Stimulated activated memory B cell treated with anti-CD40 and anti-IgM and Interleukin-4, amounts not matched to agents 10 μg/mL and 1 μg/mL and 100 μg/mL, for 72 hours (primary cell): ENCODE measurements at places on chromosomes 7 and 10.

- no peak for ATAC-seq
Observed at GRCh38 chr10:62113680-62114079, 155.0 kb downstream of the RTKN2 start.

- ATAC-seq: peak; percentile 31
Observed at GRCh38 chr10:102413053-102413705, 5.4 kb downstream of the PSD start.

- no peak for ATAC-seq
Observed at GRCh38 chr7:116988363-116988989, 35.2 kb downstream of the ST7 start.

GRCh38 chr7:27184337-27185012 lies 557 bp downstream of the HOXA11 start:
- no peak for ATAC-seq

DNA sequence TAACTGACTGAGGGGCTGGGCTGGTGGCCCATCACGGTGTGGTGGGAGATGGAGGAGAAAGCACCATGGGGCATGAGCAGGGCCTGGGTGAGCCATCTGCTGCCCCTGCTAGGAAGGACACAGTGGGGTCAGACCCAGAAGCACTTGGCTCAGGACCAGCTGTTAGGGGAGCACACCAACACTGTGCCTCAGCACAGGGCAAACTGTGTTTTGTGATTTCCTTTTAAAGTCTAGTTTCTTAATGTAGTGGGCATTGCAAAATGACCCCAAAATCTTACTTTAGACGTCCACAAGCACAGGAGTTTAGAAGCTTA lies 41.2 kb downstream of the NCAPG2 start:
- no peak for ATAC-seq

GRCh38 chr10:30553626-30554439 lies 75.7 kb downstream of the LYZL2 start:
- no peak for ATAC-seq

DNA sequence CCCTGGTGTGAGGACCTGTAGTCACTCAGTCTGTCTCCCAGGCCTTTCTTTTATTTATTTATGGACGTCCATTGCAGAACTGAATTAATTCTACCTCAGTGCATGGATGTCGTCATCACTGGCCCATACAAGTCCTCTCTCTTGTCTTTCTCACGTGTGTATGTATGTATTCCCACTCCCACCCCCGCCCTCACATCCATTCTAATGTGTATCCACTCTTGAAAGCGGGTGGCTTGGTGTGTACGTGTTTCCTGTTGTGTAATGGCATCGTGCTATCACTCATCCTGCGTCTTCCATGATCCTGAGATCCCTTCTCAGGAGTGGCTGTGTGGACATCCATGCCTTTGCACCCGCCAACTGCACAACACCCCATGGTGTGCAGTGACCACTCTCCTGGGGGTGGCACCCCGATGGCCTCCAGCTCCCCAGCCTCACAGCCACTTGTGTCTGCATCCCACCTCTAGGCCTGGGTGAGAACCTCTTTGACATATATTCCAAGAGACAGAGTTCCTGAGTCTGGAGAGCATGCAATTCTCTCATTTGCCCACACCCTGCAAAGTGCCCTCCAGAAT lies 3.0 kb upstream of the AOC1 start:
- ATAC-seq: no peak

- ATAC-seq: no peak
Observed at GRCh38 chr7:77188731-77189437, 10.7 kb downstream of the FGL2 start.

- no peak for ATAC-seq
Observed at GRCh38 chr7:86969865-86970264, 89.6 kb downstream of the ELAPOR2 start.

GRCh38 chr7:36198854-36199266 lies 45.8 kb downstream of the EEPD1 start:
- ATAC-seq: peak; percentile 37

DNA sequence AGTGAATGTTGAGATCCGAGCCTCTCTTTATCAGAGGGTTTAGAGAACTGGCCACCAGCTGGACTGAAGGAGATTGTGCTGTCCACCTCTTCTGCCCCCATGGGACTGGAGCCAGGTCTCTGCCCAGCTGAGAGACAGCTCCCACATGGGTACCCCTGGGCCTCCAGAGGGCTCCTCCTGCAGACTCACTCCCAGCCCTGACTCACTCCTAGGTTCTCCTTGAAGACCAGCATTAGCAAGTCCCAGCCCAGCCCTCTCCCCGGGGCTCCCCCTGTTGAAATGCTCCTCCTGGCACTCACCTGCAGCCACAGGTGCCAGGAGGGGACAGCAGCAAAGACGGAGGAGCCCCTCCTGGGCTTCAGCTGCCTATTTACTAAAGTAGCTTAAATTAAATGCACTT lies 126.9 kb downstream of the CXCL12 start:
- ATAC-seq: no peak

GRCh38 chr10:94198324-94198723 lies 164.4 kb downstream of the NOC3L start:
- no peak for ATAC-seq

DNA sequence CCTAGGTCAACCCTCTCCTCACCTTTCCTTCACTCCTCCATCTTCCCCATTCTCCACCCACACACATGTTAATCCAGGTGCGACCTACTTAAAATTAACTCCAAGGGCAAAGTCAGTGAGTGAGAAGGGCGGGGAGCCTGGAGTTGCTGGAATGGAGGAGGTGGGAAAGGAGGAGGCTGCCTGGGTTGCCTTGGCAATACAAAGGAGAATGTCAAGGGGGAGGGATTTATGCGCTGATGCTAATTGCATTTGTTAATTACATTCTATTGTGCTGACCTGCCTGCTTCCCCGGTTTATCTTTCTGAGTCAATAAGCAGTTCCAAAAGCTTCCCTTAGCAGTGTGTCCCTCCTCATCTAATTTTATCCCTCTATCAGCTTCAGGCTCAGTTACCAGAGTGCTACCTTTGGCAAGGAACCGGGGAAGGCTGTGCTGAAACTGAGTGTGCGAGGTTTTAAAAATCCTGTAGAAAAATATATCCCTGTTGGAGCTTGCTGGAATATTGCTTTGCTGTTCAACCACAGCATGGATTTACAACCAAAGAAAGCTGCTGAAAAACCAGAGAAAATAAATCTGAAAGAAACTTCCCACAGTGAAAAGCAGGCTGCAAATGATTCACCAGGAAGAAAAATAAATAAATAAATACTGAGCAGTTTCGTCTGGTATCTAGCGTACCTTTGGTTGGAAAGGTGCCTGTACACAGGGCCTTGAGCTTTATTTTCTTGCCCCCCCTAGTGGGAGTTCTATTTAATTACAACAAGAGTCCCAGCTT lies 113.2 kb upstream of the DGKB start:
- peak; percentile 47 for ATAC-seq

- ATAC-seq: no peak
Observed at GRCh38 chr7:36278620-36279172, 111.0 kb upstream of the ANLN start.

DNA sequence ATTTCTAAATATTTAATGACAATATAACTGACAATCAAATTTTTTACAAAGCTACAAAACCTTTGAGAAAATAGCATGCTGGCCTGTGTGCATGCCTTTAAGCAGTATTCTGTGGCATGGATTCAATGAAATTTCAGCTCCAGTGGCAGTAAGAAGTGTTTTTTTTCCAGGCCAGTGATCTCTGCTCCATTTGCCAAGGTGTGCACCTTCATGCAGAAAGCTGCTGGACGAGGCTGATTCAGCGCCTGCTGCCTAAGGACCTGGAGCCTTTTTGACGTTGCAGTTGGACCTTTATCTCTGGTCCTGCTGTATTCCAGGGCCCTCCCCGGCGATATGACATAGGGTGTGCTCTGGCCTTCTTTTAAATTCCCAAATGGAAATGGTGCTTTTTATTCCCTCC lies 26.6 kb downstream of the VWC2 start:
- ATAC-seq: no peak
